ENCODE measurements at places on chromosomes 2 and 18.

DNA sequence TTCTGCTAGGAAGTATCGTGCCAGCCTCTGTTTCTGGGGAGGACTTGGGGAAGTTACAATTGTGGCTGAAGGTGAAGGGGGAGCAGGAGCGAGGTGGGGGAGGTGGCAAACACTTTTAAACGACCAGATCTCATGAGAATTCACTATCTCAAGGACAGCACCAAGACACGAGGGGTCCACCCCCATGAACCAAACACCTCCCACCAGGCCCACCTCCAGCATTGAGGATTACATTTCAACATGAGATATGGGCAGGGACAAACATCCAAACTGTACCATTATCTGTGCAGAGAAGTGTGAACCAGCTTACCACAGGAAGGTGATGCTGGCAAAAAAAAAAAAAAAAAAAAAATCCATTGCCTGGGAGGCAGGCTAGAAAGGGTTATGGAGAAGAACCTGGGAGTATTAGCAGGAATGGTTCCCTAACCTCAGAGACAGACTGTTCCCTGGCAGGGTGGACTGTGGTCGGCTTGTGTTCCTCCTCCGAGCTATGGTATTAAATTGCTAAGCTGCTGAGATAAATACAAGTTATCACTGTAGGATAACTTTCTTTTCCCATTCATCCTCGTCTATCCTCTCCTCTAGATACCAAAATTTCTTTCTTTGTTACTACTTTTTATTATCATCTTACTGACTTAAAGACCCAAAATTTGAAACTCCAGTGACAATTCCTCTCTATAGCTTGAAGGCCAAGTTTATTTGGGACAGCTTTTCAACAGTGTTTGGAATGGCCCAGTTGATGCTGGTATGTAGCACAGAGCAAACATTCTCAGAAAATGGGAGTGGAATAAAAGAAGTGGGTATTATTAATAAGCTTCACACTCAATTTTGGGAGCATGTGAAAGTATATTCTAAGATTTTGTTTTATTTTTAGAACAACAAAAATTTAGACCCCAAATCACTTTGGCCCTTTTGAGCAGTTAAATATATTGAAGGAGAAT lies 73.7 kb upstream of the MAP3K20 start:
- DNase-seq, result no peak

- no peak for DNase-seq
Measured at GRCh38 chr18:2410688-2411087, 160.6 kb downstream of the METTL4 start.

- DNase-seq, result no peak
Measured at GRCh38 chr2:51151490-51152140, 119.7 kb upstream of the NRXN1 start.

GRCh38 chr2:168286535-168286934 lies 39.1 kb upstream of the STK39 start:
- DNase-seq, result no peak

DNA sequence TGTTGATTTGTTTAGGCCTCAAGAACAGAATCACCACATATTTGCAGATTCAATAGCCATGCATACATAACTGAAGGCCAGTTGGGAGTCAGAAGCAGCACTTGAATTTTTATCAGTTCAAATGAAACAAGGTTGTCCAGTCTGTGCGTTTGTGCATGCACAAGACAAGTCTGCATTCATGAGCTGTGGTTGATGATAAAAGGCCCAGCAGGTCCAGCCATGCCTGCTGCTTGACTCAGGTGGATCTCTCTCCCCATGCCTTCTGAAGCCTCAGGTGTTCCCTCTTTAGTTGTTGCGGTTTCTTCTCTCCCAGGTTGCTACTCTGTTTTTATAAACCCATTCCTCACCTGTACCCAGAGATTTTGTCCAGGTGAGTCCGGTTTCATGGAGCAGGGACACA lies 124.5 kb downstream of the CCDC102B start:
- no peak for DNase-seq

GRCh38 chr2:96792772-96793749 lies 23.0 kb upstream of the CNNM3 start:
- DNase-seq, result no peak

DNA sequence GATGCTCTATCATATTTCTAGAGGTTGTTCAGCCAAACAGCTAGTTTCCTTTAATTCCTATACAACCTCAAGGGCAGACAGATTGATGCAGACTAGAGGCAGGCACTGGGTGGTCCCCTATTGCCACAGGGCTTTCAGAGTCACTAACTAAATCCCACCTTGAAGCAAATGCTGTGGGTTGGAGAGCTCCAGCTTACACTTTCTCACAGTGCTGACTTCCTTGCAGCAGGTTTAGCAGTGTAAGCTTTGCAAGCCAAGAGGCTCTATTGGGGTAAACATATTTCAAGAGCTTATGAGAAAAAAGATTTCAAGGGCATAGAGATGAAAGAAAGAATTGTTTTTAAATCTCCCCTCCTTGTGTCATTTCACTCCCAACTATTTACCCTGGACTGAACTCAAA lies 366.5 kb upstream of the CRIM1 start:
- DNase-seq, result no peak
